ENCODE measurements at places on chromosomes 3 and 15.

DNA sequence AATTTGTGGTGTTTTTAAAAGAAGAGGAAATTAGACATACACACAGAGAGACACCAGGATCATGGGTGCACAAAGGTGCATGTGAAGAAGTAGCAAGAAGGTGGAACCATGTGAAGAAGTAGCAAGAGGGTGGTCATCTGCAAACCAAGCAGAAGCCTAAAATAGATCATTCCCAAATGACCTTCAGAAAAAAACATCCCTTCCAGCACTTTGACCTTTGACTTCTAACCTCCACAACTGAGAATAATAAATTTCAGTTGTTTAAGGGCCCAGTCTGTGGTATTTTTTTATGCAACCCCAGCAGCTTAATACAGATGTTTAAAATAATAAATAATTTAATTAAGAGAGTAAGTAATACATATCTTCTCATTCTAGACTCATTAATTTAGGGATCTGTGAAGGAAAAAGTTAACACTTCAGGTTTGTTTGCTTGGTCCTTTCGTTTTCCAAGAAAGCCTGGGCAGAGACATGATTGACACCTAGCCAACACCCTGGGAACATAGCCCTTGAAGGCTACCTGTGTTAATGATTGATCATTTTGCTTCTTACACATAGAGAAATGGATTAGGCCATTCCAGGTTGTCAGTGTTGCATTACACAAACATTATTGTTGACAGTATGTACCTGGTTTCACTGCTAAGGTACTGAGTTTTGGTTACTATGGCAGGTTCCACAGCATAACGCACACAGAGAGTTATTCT lies 1331.2 kb upstream of the GBE1 start:
- no peak for DNase-seq

GRCh38 chr3:40976241-40976640 lies 223.1 kb upstream of the CTNNB1 start:
- no peak for DNase-seq

DNA sequence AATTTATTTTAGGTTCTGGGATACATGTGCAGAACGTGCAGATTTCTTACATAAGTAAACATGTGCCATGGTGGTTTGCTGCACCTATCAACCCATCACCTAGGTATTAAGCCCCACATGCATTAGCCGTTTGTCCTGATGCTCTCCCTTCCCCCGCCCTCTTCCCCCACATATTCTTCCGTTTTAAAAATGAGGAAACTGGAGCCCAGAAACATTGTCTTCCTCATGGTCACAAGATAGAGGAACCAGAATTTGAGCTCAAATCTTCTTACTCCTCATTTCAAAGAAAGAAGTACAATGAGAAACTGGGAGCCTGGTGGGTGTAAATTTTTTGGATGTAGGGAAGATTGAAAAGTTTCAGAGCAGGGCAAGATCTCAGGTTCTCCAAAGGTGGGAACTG lies 56.1 kb upstream of the USP3 start:
- no peak for DNase-seq

GRCh38 chr15:42364529-42364928 lies 5.2 kb downstream of the CAPN3 start:
- DNase-seq, result no peak

DNA sequence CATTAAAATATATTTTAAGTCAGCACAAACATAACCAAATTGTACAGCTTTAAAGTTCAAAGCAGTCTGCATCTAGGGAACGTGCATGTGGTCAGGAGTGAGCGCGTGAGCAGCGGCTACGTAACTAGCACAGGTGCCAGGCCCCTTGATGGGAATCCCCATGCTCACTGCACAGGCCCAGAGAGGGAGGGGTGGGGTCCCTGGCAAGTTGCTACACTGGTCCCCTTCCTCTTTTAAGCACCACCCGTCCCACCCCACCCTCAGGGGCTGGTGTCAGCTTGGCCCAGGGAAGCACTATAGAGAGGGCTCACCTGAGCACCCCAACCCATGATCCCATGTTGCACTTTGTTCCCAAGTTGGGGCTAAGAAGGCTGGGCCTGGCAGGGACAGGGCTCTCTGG lies 835 bp upstream of the GMPPB start:
- no peak for DNase-seq

DNA sequence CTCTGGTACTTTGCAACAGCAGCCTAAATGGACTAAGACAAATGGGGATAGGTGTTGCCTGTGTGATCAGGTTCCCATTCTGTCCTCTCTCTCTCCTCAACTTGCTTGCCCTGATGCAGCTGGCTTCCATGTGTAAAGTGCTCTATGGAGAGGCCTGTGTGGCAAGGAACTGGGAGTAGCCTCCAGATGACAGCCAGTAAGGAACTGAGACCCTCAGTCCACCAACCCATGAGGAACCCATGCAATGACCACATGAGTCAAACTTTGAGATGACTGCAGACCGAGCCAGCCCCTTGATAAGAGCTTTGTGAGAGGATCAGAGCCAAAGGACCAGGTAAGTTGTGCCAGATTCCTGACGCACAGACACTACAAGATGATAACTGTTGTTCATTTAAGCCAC lies 74.6 kb upstream of the ADPGK start:
- DNase-seq, result no peak

Measured in stimulated activated CD4-positive, alpha-beta T cell treated with anti-CD3 and anti-CD28 coated beads, Interleukin-15, amount 100 ng/mL, for 1 hour (primary cell).